ENCODE measurements at places on chromosomes 2 and 18.

DNA sequence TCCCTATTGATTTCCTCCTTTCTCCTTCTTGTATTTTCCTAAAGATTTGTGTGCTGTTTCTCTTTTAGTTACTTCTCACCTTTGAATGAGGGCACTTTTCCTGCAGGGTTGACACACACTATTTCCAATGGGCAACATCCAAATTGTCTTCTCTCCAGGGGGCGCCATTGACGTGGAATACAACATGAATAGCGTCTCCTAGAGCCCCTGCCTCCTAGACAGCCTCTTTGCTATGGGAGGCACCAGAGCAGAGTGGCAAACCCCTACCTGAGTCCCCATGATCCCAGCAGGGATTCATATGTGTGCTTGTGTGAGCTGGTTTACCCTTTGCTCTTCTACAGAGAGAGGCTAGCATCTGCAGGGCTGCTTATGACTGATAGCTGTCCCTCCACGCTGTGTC lies 61.3 kb upstream of the ITSN2 start:
- DNase-seq = peak; percentile 18

GRCh38 chr2:160205505-160205904 lies 5.4 kb upstream of the ITGB6 start:
- DNase-seq = peak; percentile 99

DNA sequence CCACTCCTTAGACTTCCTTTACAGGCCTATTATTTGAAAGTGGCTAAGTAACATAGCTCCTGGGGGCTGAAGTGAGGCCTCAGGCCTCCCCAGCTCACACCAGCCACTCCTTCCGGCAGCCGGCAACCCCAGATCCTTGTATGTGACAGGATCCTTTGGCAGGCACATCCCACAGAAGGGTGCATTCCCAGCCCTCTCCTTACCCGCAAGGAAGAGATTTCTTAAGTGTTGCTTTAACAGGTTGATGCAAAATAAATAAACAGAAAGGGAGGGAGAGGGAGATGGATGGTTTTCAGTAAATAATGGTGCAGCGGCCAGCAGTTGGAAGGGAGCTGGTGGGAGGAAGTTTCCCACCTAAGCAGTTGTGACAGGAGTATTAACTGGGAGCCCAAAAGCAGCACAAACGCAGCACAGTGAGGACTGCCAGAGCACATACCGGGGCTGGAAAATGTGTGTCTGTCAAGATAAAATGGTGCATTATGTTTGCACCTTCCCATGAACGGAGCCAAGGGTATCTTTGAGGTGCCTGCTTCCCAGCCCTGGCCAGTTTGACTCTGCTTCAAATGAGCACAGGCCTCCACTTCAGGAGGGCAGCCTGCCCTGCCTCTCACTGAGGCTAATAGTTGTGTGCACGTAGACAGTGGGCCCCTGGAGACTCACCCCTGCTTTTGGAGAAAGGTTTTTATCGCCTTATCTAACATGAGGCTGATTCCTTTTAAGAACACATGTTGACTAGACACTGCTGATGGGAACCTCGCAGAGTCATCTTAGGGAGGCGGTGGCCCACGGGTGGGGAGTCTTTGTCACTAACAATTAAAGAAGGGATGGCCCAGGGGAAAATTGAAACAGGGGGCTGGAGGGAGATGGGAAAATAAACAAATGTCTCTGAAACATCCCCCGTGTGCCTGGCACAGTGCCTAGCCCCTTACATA lies 32.8 kb downstream of the NRP2 start:
- peak; percentile 85 for DNase-seq

- no peak for DNase-seq
Measured at GRCh38 chr18:37636831-37637477, 71.4 kb upstream of the CELF4 start.

GRCh38 chr2:181384923-181385322 lies 72.3 kb upstream of the ITGA4 start:
- DNase-seq = no peak

DNA sequence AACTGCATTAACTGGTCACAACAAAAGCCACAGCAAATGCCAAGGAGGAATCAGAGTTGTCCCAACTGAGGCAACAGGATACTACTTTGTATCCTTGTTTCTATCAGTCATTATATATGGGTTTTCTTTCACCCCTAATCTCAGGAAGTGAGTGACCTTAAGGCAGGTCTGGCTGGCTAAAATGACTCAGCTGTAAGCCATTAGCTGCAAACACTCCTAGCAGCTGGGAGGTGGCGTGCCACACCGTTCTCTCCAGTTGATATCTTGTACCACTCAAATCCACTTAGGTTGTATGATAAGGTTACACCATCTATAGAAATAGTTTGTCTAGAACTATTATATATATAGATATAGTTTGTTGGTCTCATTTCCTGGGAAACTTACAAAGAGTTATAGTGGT lies 171.1 kb upstream of the MC4R start:
- no peak for DNase-seq
